ENCODE measurements at places on chromosomes 3 and 15. TPM values are rescaled to one million over a fixed set of nuclear protein-coding genes. Genes with fewer than 3 reads are reported as not detected.

DNA sequence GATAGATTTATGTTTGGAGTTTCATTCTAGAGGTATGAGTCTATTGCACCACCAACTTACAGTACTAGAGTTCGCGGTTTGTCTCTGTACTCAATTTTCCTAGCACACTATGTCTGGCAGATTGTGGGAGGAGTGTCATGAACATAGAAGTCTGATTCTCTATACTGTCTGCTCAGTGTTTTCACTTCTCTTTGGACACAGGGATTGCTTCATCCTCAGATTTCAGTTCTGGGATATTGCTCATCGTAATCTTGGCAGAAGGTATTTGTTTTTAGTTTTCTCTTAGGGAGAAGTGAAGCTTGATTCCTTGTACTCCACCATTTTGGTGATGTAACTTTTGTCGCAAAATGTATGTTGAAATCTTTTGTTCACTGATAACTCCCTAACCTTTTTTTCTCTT is 27.8 kb upstream of the AZI2 start:
- no peak for DNase-seq

Gene MEGF11
- total RNA-seq, result not detected

Gene TMEM207
- total RNA-seq, result not detected

Gene CFAP44
- 1.5 TPM for total RNA-seq

All from left ventricle myocardium inferior (tissue), 1 donor.